ENCODE measurements at places on chromosomes 11 and 22.

- DNase-seq, result no peak
These were observed 242.1 kb upstream of the KIRREL3 start for GRCh38 chr11:127242676-127243075.

DNA sequence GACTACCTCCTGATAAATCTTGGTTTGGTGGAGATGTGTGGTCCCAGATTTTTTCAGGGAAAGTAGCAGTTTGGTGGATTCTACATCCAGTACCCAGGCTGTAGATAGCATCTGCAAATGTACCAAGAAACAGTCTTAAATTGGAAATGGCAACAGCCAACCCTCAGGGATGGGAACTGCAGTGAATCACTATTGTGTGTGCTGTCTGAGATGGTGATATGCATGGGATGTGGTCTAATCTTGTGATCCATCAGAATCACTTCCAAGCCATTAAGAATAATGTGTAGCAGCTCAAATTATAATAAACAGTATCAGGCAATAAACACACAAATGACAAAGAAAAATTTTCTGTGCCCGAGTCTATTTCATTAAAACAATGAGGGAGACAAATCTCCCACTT is 3.4 kb downstream of the OLFML1 start:
- DNase-seq, result no peak

DNA sequence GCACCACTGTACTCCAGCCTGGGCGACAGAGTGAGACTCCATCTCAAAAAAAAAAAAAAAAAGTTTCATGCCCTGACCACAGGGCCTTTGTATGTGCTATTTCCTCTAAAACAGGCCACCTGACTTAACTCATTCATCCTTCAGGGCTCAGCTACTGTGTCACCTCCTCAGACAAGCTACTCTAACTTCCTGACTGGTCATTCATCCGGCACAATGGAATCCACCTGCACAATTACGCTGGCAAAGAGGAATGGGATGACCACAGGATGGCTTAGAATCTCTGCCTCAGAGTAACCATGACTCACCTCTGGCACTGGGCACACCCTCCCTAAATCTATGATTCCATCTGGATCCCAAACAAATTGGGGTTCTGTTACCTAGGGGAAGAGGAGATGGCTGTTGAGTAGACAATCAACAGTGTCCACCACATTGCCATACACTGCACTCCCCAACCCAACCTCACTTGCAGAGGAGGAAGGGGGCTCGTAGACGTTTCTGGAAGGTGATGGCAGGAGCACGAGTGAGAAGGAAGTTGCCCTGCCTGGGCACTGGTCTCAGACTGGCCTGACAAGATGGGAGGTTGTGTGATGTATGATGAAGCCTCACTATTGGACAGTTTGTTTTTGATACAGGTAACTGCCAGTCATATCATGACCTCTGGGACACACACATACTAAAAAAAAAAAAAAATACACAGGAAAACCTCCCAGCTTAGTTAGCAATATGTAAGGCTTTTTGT is 22.8 kb upstream of the HMOX1 start:
- no peak for DNase-seq

- no peak for DNase-seq
These were observed 399.4 kb downstream of the NXPE2 start for GRCh38 chr11:115077740-115078139.

DNA sequence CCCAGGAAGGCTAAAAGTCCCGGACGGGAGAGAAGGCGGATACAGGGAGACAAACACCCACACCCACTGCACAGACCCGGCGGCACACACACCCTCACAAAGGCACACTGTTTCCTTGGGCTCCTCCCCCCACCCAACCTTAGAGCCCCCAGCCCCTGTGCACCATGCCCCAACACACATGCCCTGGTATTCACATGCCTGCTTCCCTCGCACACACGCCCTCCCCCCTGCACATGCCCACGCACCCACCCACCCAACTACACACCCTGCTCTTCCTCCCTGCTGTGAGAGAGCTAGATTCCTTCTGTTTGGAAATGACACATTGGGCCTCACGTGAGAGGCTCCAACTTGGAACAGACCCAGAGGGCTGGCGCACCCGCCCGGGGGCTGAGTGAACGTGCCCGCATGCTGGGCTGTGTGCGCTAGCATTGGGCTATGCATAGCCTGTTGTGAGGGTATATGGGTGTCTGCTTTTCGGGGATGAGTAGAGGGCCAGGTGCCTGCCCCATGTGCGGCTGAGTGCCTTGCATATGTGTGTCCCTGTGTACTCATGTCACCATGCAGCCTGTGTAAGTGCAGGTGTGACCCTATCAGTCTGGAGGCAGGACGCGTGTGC is 518 bp upstream of the CHRM1 start:
- DNase-seq, result no peak

DNA sequence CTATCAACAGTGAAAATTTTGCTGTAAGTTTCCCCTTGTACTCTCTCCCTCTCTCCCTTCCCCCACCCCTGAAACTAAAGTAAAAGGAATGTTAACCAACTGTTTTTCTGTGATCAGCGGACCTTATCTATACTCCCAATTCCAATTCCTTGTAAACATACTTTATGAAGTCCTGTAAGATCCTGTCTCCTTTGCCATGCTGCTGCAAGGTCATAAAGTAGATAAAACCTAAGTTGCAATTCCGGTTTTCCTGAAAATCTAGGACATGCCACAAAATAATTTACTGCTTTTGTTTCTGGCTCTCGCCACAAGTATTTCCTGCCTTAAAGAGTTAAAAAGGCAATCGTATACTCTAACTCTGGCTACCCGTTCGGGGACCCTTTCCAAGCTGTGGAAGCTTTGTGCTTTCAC is 1469.0 kb downstream of the LRRC4C start:
- DNase-seq, result no peak

DNA sequence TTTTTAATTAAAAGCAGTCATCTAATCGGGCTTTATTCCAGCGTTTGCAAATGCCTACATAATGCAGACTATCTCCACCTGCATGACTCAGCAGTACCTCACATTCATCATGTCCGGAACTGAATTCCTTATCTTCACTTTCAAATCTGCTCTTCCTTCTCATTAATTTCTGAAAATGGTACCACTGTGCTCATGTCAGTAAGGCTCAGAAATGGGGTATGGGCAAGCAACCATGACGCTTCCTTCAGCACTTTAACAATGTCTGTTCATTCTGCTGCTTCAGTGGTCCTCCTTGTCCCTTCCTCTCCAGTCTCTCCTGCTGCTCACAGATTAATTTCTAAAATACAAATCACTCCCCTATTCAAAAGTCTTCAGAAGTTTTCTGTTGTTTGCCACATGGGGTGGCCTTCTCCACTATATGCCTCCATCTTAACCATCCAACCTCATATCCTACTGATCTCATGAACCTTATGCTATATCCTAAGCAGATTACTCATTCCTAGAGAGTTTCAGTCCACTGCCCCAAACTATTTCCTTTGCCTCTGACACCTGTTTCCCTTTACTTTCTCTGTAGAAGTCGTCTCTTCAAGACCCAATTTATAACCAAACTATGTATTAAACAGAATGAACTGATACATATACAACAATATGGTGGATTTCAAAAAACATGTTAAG is 7.0 kb downstream of the GTF2H1 start:
- DNase-seq, result no peak

DNA sequence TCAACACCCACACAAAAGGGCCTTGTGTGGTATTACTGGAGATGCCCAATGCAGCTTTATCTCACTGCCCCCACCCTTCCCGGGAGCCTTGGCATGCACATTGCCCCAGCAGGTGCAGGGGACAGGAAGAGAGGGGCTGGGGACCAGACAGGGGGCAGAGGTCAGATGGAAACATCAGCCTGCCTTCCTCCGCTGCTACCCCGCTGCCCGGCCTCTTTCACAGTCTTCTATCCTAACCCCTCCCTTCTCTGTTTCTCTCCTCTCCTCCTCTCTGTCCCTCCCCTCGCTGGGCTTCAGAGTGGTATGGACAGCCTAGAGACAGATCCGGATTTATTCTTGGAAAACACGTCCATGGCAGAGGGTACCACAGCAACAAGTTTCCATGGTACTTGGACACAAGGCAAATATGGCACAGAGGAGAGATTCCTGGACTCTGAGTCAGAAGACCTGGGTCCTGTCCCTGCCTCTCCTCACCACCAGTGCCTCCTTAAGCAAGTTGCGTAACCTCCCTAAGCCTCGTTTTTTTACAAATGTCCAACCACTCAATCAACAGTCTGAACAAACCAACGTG is 8.3 kb upstream of the IGSF9B start:
- no peak for DNase-seq

DNA sequence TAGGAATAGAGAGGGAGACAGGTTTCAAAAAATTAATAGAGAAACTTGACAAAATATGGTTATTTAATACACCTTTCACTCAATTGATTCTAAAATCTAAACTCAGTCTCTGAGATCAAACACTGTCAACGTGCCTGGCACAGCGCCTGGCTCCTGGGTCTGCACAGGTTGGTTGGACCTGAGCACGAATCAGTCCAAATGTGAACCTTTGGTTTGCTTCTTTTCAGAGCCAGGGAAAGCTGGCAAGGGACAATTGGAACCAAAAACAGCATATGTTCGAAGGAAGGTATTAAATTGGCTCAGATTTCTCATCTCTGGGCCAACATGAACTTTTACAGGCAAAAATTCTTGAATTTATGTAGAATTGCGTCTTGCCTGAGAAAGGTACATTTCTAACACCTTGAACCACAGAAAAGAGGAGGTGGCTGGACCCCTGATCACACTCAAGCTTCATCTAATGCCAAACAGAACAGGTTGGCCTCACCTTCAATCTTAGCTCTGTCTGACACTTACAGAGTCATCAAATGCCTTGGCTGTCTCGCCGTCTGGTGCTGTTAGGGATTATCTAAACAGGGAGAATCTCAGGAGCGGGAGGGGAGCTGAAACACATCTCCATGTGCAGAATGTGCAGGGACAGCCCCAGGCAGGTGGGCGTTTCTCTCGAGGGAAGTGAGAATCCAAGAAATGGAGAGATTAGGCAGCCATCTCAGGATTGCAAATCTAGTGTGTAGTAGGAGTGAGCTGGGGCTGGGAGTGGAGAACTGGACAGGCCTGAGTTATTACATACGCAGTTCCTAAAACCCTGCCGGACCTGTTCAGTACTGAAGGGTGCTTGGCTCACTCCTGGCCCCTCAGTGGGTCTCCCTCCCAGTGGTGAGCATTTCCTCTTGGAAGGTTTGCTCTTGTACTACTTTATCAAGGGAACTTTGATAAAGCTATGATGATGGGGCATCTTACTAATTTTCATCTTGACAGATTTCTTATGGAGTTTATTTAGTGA is 442.2 kb upstream of the B3GAT1 start:
- no peak for DNase-seq

GRCh38 chr22:43996981-43997265 is 27.2 kb upstream of the PARVB start:
- no peak for DNase-seq

DNA sequence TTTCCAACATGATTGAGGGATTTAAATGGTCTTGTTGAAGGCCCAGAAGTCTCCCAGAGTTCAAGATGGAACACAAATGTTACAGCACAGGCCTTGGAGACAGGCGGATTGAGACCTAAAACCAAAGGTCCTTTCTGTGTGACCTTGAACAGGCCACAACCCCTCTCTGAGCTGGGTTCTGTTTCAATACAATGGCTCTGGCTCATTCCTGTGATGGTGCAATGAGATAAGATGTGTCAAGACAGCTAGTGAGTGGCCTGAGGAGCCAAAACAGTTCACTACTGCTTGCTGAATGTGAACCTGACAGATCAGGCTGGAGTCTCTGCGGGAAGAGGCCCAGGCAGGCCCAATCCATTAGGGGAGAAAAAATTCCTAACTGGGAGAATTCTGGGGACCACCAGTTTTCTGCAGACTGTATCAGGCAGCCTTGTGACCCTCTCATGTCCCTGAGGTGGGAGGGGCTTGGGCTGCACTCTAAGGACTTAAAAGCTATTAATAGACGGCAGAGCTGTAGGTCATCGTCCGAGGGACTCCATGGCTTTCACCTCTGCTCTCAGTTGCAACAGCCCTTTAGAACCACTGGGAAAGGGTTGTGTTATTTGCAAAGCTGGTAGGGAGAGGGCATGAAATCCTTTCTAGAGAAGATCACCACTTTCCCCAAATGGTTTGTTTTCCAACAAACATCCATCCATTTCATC is 126.1 kb upstream of the TEAD1 start:
- DNase-seq, result no peak

DNA sequence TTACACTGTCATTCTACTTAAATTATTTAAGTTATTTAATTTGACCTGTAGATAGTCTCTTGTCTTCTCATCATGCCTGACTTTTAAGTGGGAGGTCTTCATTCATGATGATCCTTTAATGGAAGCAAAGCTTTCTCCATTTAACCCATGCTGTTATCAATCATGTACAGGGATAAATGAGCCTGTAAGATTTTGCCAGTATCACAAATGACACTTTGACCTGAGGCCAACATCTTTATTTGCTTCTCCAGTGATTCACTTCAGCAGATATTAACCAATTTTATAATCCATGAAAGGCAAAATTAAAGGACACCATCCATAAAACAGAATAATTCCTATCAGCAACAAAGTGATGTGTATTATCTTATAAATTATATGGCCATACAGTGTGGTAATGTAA is 7.7 kb downstream of the CCDC73 start:
- no peak for DNase-seq

DNA sequence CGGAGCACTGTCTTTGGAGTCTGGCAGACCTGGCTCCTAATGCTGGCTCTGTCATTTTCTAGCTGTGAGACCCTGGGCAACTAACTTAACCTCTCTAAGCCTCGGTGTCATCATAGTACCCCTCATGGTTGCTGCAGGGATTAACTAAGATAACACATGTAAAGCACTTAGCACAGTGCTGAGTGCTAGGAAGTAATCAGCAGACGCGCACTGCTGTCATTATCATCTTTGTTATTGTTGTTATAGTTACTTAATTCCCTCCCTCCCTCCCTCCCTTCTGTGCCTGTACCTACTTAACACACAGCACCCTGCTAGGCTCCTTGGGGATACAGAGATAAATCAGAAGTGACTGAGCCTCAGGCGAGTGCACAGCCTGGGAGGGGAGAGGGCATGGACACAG is 104.7 kb upstream of the PITPNB start:
- no peak for DNase-seq

GRCh38 chr22:21730535-21731308 is 4.9 kb downstream of the YPEL1 start:
- DNase-seq, result no peak

DNA sequence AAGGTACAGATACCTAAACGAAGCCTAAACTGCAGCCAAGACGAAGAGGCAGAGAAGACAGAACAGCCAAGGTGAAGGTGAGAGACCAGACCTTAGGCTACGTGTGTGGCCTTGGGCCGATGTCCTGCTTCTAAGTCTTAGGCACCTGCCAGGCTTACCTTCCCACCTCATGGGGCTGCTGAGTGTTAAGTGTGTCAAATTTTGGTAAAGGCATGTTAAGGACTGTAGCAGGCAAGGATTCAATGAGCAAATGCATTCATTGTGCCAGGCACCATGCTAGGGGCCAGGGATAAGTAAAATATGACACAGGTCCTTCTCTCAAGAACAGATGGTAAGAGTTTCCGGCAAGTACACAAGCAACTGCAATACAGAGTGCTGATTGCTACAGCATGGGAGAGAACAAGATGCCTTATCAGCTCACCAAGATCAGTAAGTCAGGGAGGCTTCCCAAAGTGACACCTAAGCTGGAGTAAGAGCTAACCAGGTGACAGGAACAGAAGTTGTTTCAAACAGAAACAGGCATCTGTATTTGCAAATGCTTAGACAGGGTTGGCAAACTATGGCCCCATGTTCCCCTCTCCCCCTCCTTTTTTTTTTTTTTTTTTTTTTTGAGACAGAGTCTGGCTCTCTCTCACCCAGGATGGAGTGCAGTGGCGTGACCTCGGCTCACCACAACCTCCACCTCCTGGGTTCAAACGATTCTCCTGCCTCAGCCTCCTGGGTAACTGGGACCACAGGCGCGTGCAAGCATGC is 46.7 kb downstream of the CLTCL1 start:
- no peak for DNase-seq
